ENCODE measurements at places on chromosomes 1 and 21. TPM values are rescaled to one million over a fixed set of nuclear protein-coding genes. Genes with fewer than 3 reads are reported as not detected.

Gene SGIP1
- total RNA-seq: 5.3 TPM

Gene PCP4L1
- 0.20 TPM for total RNA-seq

DNA sequence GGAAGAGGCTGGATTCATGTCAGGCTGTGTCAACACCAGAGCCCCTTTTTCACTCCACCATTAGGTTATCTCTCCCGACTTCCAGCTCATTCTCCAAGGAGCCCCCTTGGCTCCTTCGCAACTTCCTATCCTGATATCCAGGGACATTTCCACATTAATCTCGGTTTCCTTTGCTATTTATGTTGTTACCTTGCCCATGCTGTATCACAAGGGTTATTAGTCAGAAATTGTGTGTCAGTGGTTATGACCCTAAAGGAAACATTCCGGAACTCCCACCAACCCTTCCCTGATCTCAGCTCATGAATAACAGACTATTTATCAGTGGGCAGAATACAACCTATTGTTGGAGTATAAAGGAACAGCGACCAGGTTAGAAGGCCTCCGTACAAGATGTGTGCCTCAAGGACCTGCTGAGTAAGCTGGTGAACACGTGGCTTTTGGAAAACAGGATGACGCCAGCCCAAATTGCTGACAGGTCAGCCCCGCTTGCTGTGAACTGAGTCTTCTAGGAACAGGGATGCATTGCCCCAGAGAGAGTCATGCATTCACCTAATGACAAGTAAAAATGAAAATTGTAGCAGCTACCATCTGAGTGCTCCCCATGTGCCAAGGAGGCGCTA lies 121.5 kb downstream of the PLPP3 start:
- DNase-seq: no peak

GRCh38 chr1:45400049-45400448 lies 59.8 kb upstream of the MUTYH start:
- DNase-seq: no peak

- no peak for DNase-seq
These were observed 32.5 kb downstream of the DHCR24 start for GRCh38 chr1:54854381-54855020.

Gene CCDC27
- total RNA-seq: not detected

GRCh38 chr21:43861706-43862105 lies 3.3 kb upstream of the AGPAT3 start:
- DNase-seq: no peak

DNA sequence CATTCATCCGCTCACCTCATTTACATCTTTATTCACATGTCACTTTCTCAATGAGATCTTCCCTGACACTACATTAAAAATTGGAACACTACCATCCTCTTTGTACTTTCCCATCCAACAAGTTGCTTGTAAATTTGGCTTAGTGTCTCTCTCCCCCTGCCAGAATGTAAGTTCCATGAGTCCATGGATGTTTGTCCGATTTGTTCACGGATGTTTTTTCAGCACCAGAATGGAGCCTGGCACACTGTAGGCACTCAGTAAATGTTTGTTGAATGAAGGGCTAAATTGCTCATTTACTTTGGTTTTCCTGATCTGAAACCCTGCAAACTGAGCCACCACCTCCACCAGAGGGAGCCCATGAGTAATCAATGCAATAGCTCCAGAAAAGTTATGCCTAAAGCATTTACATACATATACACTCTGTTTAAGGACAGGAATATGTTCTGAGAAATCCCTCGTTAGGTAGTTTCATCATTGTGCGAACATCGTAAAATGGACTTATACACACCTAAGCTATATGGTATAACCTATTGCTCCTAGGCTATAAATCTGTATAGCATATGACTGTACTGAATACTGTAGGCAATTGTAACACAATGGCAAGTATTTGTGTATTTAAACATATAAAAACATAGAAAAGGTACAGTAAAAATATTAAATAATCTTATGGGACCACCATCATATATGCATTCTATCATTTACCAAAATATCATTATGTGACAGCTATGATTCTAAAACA lies 2.8 kb upstream of the EYA3 start:
- peak; percentile 69 for DNase-seq

DNA sequence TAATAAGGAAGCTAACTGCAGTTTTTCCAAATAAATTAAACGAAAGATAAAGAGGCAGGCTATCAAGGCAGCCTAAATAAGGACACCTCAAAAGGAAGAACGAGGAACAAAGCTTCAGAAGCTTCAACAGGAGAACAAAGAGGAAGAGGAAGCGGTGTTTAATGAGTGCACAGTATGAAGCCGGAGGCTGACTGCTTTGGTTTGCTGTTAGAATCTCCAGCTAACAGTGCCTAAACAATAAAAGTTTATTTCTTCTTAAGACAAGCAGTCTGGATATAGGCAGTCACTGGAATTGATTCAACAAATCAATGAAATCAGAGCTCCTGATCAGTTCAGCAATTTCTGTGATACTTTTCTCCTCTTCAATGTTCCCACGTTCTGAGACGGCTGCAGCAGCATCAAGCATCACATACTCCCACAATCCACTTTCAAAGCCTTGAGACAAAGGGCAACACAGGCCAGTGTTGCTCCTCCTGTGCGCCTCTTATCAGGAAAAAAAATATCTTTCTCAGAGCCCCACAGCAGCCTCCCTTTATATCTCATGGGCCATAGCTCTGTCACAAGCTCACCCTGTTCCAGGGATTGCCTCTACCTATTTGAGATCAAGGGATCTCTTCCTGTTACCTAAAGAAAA lies 365.6 kb upstream of the ST6GALNAC5 start:
- peak; percentile 10 for DNase-seq

GRCh38 chr1:932776-933602 lies 9.3 kb downstream of the SAMD11 start:
- DNase-seq: no peak

Gene OVAAL
- total RNA-seq: not detected

DNA sequence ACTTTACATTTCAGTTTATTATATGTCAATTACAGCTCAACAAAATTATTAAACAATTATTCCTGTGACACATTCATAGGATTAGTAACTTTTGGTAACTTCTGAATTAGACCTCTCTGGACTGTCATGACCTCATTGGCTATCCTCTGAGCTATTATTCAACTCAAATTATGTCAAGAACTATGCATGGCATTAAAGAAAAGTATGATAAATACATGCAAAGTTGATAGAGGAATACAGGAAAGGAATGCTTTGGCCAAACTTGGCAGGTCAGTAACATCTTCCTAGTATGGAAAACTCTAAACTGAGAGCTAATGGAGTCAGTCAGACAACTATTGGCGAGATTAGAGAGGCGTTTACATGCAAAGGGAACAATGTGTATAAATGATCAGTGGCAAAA lies 158.4 kb downstream of the DUSP10 start:
- DNase-seq: no peak

GRCh38 chr1:113375878-113376277 lies 14.4 kb upstream of the MAGI3 start:
- no peak for DNase-seq

GRCh38 chr1:9166289-9167235 lies 37.7 kb upstream of the GPR157 start:
- no peak for DNase-seq

- DNase-seq: no peak
These were observed 78.8 kb downstream of the GPR161 start for GRCh38 chr1:168057921-168058320.

DNA sequence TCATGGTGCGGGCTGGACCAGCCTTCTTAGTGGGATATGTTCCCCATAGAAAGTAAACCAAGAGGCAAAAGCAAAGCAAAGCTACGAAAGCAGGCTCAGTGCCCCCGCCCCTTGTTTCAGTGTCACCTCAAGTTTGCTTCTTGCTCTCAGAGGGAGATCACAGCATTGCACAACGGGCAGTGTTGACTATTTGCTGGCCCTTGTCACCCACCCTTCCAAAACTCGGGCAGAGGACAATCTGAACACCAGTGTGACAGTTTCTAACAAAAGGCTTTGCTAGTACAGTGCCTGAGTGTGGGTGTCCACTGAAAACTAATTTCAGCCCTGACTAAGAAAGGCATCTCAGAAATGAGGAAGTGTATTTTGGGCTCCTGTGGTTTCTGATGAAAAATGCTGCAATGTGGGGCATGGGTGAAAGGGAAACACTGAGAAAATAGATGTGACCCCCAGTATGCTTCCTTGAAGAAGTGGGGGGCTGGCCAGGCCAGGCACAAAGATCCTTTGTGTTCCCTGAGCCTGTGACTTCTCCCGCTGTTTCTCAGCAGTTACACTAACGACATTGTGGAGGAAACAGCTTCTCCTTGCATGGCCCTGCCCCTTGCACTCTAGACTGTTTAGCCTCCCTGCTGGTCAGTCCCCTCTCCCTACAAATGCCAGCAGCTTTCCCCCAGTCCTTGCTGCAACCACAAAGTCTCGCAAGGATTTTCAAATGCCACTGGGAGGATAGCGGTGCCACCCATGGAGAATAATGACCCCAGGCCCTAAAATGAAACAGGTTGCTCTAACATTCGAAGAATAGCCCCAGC lies 33.3 kb upstream of the KCNE1 start:
- DNase-seq: peak; percentile 41

DNA sequence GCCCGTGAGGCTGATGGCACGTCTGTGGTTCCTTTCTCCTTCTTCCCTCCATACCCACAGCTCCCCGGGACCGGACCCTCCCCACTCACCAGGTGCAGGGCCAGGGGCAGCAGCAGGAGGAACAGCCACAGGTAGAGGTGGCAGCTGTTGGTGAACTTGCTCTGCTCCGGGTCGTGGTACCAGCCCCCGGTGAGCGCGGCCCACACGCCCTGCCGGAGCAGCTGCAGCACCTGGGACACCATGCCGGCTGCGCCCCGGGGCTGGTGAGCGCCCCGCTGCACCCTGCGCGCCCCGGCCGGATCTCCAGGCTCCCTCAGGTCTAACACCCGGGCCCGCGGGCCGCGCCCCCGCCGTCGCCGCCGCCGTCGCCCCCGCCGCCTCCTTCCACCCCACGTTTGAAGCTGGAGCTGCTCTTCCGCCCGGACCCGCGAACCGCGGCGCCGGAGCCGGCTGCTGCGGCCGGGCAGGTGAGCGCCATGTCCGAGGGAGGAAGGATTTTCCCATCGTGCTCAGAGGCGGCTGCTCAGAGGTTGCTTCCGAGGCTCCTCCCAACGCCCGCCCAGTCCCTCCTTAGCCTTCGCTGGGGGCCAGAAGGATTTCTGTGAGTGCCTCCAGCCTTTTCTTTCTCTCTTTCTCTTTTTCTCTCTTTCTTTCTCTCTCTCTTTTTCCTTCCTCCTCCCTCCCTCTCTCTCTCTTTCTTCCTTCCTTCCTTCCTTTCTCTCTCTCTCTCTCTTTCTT lies at the start of gene PCNX2:
TSS of gene PCNX2 (minus strand) at position 489 of the 738 bp plus-strand sequence. CDS start at position 242, 247 bp downstream.
- DNase-seq: peak; percentile 38

DNA sequence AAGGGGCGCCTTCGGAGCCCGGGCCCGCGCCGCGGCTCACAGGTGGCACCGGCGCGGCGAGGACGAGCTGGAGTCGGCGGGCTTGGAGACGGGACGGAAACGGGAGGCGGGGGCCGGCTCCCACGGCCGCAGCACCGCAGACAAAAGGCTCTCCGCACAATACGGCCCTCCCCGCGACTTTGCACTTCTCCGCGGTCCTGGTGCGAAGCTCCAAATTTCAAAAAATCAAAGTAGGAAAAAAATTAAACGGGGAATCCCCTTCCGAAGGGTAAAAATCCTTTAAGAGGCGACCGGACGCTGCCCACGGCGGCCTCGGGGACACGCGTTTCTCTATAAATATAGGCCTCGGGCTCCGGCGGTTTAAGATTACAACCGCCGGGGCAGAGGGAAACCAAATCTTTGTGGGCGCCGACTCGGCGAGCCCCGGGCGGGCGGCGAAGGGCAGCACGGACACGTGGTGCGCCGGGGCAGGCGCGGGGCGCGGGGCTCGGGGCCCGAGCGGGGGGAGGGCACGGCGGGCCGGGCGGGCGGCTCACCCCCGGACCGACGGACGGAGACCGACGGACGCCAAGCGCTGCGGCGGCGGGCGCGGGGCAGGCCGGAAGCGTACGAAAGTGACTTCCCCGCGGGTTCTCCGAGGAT lies 453 bp downstream of the PABPC4 start:
- peak; percentile 7 for DNase-seq

GRCh38 chr1:109151146-109151990 lies 37.5 kb downstream of the ELAPOR1 start:
- peak; percentile 16 for DNase-seq

DNA sequence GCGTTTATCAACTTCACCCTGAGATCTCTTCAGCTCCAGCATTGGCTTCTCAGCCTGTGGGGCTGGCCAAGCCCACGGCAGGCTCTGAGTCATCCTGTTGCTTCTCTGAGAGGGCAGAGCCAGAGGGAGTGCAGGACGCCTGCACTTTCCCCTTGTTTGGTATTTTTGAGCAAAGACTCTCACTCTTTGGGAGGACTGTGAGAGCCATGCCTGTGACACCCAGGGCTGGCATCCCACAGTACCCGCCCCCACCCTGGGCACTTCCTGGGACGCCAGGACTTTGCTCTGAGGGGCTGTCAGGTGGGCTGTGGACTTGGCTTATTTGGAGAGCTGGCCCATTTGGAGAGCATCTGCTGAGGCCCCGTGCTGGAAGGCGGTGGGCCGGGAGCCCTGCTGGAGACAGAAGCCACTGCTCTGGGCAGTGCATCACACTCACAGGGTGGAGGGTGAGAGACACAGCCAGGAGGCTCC lies 37.4 kb downstream of the VANGL1 start:
- no peak for DNase-seq

DNA sequence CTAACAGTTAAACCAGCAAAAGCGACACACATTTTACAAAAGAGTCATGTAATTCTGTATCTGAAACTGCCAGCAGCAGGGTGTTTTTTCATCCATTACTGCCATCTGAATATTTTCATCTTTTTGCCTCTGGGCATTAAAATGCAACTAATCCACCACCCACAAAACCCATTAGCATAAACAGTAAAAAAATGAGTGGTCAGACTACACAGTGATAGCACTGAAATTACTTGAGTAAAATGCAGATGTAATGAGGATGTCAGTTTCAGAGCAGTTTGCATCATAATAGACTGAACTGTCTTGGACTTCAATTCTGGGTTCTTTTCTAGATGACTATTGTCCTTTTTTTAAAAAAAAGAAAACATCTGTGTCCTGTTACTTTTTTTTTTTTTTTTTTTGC lies 132.3 kb downstream of the GABPA start:
- DNase-seq: no peak

DNA sequence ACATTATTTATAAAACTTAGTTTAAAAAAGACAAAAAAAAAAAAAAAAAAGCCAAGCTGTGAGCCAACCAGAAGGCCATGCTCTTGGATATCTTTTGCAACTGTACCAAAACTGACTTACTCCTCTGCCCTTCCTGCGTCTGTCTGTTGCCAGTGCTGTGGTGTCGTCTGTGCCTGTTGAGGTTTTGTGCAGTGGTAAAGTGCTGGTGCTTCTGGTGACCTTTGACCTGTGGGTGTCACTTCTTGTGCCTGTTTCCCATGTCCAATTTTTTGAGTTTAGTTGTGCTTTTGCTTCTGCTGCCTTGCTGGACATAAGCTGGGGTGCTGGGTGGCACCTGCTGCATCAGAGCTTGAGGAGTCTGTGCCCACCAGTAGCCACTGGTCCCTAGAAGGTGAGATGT lies 41.4 kb downstream of the RNF187 start:
- no peak for DNase-seq

- no peak for DNase-seq
These were observed 12.3 kb downstream of the SGIP1 start for GRCh38 chr1:66546047-66546810.

- DNase-seq: no peak
These were observed 33.2 kb upstream of the ENO1 start for GRCh38 chr1:8911416-8912309.

GRCh38 chr21:36690628-36691554 lies 8.0 kb upstream of the SIM2 start:
- no peak for DNase-seq

Data from neural crest cell (in vitro differentiated cells).